ENCODE measurements at places on chromosomes 5 and 9. TPM values are rescaled to one million over a fixed set of nuclear protein-coding genes. Genes with fewer than 3 reads are reported as not detected.

- DNase-seq: no peak
- H3K27ac ChIP-seq: no peak overlapping the region
- no peaks in the 10 kb centered on the region for H3K36me3 ChIP-seq
- H3K4me3 ChIP-seq: no peak overlapping the region
- H3K4me1 ChIP-seq: peaks cover 11% of the 10 kb centered on the region
- no peaks in the 10 kb centered on the region for H3K27me3 ChIP-seq
Observed at GRCh38 chr5:108729242-108729615, 18.5 kb upstream of the FER start.

- H3K27ac ChIP-seq: no peak overlapping the region
- H3K27me3 ChIP-seq: no peaks in the 10 kb centered on the region
- H3K4me1 ChIP-seq: no peaks in the 10 kb centered on the region
- DNase-seq: no peak
- no peak overlapping the region for H3K4me3 ChIP-seq
Observed at GRCh38 chr5:114467729-114468128, 105.9 kb downstream of the KCNN2 start.

GRCh38 chr5:147448766-147449165, 61.1 kb downstream of the DPYSL3 start:
- peak overlapping the region; percentile 97 for H3K4me3 ChIP-seq
- peak overlapping the region; percentile 30 for H3K27ac ChIP-seq
- H3K27me3 ChIP-seq: no peaks in the 10 kb centered on the region
- peaks cover 72% of the 10 kb centered on the region for H3K4me1 ChIP-seq
- no peak for DNase-seq

DNA sequence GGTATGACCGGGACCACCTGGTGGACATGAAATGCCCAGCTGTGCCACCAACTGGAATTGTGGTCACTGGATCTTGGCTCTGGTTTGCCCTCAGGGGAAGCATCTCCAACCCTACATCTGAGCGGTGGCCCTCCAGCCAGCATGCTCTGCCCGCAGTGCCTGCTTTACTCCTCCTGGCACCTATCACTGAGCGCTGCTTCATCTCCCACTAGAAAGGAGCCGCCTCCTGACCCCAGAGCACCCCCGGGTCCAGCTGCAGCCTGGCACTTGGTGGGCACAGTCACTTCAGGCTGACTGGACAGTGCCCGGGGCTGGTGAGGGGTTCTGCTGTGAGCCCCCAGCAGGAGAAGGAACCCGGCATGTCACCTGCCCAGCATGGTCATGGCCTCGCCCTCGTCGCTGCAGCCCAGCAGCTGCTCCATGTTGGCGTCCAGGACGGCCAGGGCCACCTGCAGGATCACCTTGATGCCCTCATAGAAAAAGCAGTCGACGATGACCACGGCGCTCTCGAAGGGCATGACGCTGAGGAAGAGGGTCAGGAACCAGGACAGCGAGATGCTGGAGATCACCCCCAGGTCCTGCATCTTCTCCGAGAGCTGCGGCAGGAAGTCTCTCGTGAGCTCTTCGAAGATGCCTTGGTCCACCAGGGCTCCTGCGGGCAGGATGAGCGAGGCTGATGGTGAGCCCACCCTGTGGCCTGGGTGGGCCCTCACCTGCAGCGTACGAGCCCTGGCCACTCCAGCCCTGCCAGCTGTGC, 16.1 kb upstream of the MRNIP start:
- peaks cover 6% of the 10 kb centered on the region for H3K4me1 ChIP-seq
- H3K27me3 ChIP-seq: no peaks in the 10 kb centered on the region
- H3K36me3 ChIP-seq: no peaks in the 10 kb centered on the region
- no peak overlapping the region for H3K27ac ChIP-seq
- H3K4me3 ChIP-seq: no peak overlapping the region

GRCh38 chr5:58255386-58255785, 204.5 kb downstream of the PLK2 start:
- H3K4me1 ChIP-seq: no peaks in the 10 kb centered on the region
- H3K27me3 ChIP-seq: no peaks in the 10 kb centered on the region
- H3K36me3 ChIP-seq: no peaks in the 10 kb centered on the region
- H3K27ac ChIP-seq: no peak overlapping the region
- H3K4me3 ChIP-seq: no peak overlapping the region
- no peak for DNase-seq

DNA sequence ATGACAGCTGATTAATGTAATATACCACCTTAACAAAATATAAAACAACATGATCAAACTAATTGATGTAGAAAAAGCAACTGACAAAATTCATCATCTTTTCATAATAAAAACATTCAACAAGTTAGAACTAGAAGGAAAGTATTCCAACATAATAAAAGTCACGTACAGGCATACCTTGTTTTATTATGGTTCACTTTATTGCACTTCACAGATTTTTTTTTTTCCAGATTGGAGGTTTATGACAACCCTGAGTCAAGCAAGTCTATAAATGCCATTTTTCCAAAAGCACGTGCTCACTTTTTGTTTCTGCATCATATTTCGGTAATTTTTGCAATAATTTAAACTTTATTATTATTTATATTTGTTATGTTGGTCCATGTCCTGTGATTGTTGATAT, 1120.3 kb downstream of the PTPRD start:
- H3K27me3 ChIP-seq: no peaks in the 10 kb centered on the region
- DNase-seq: no peak
- no peaks in the 10 kb centered on the region for H3K36me3 ChIP-seq
- peaks cover 20% of the 10 kb centered on the region for H3K4me1 ChIP-seq
- H3K4me3 ChIP-seq: no peak overlapping the region

DNA sequence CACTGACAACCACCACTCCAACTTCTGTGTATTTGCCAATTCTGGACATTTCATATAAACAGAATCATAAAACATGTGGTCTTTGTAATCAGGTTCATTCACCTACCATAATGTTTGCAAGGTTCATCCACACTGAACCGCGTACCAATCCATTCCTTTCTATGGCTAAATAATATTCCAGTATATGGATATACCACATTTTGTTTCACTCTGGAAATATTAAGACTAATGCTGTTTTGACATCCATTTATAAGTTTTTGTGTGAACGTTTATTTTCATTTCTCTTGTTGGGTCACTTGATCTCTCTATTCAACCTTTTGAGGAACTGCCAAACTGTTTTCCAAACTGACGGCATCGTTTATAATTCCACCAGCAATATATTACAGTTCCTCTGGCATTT, 26.3 kb upstream of the RNF38 start:
- H3K4me1 ChIP-seq: peaks cover 39% of the 10 kb centered on the region
- H3K27me3 ChIP-seq: no peaks in the 10 kb centered on the region

DNA sequence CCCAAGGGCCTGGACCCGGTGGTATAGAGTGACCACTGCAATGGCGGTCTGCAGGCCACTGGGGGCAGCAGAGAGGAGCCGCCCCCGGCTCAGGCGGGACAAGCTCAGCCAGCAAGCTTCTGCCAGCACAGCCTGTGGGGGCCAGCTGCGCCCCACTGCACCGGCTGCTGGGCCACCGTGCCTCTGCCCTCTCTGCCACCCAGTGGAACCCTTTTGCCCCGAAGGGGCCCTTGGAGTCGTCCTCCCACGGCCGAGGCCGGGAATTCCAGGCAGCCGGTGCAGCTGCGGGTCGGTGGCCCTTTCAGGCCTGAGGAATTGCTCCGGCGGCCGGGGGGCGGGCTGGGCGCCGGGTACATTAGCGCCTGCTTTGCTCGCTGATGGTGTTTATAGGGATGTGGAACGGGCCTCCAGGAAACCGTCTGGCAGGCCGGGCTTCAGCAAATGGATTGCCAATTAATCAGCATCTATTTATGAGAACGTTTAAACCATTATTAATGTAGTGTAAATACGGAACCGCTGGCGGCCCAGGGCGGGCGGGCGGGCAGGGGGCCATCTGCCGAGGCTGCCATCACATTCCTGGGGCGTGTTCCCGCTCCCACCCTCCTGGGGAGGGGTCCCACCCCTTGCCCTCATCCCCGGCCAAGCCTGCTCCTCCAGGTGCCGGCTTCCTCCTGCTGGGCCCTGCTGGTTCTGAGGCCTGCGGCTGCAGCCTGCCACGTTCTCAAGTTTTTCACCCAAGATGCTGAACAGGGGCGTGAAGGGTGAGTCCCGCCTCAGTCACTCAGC, 127.4 kb downstream of the BARX1 start:
- DNase-seq: peak; percentile 83
- H3K36me3 ChIP-seq: no peaks in the 10 kb centered on the region
- peak overlapping the region; percentile 38 for H3K4me3 ChIP-seq

GRCh38 chr5:79235261-79235633, 684 bp upstream of the JMY start:
- no peaks in the 10 kb centered on the region for H3K36me3 ChIP-seq
- peaks cover 15% of the 10 kb centered on the region for H3K27me3 ChIP-seq
- no peak for DNase-seq
- H3K27ac ChIP-seq: no peak overlapping the region

DNA sequence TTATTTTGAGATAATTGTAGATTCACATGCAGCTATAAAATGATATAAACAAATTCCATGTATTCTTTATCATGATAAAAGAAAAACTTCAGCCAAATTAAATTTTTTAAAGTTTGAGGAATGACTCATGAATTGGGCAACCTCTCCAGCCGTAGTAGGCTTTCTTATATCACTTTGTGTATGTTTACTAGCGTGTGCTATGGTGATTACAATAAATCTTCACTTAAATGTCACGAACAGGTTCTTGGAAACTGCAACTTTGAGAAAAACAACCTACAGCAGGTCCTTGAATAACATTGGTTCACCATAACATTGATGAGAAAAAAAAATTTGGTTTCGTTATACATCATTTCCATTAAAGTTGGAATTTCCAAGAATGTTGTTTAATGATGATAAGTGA, 730.9 kb upstream of the TYRP1 start:
- H3K36me3 ChIP-seq: no peaks in the 10 kb centered on the region
- no peak overlapping the region for H3K27ac ChIP-seq
- DNase-seq: no peak
- no peak overlapping the region for H3K4me3 ChIP-seq
- no peaks in the 10 kb centered on the region for H3K4me1 ChIP-seq
- no peaks in the 10 kb centered on the region for H3K27me3 ChIP-seq

GRCh38 chr9:27204578-27204977, 92.4 kb downstream of the EQTN start:
- no peaks in the 10 kb centered on the region for H3K4me1 ChIP-seq
- no peak overlapping the region for H3K4me3 ChIP-seq
- H3K27me3 ChIP-seq: no peaks in the 10 kb centered on the region
- H3K36me3 ChIP-seq: no peaks in the 10 kb centered on the region
- no peak for DNase-seq
- no peak overlapping the region for H3K27ac ChIP-seq

- no peak overlapping the region for H3K27ac ChIP-seq
- H3K27me3 ChIP-seq: no peaks in the 10 kb centered on the region
- H3K4me1 ChIP-seq: peaks cover 9% of the 10 kb centered on the region
- DNase-seq: no peak
Observed at GRCh38 chr9:3968891-3969290, 331.0 kb downstream of the GLIS3 start.

GRCh38 chr9:122922713-122923112, 8.6 kb downstream of the ZBTB26 start:
- no peak overlapping the region for H3K4me3 ChIP-seq
- no peaks in the 10 kb centered on the region for H3K4me1 ChIP-seq
- no peaks in the 10 kb centered on the region for H3K27me3 ChIP-seq
- H3K27ac ChIP-seq: no peak overlapping the region

DNA sequence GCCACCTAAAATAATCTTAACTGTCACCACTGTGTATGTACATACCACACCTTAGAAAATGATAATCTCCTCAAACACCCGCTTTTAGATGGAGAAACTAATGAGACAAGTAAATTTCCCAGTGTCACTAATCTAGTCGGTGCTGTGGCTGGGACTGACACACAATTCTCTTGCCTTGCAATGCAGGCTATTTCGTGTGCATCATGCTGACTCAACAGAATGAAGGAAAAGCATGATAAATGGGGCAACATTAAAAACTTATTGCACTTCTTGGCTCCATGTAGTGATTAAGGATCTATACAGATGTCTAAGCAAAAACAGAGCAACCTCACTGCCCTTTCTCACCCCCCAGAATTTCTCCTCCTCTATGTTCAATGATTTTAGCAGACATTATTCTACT, 677.9 kb downstream of the DTWD2 start:
- H3K36me3 ChIP-seq: no peaks in the 10 kb centered on the region
- DNase-seq: no peak

DNA sequence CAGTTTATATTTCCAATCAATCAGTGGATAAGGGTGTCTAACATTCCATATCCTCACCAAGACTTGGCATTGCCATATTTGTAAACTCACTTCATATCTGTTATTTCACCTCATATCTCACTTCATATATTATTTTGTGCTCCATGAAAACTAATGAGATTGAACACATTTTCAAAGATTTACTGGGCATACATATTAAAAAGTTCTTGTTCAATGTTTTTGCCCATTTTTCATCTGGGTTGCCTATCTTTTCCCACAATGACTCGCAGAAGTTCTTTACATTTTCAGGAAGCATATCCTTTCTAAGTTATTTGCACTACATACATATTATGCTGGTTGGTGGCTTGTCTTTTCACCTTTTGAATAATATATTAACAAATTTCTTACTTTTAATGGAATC, 15.3 kb downstream of the ZNF510 start:
- DNase-seq: no peak
- no peak overlapping the region for H3K27ac ChIP-seq
- H3K4me1 ChIP-seq: no peaks in the 10 kb centered on the region
- H3K27me3 ChIP-seq: no peaks in the 10 kb centered on the region
- H3K36me3 ChIP-seq: peaks cover 99% of the 10 kb centered on the region

- H3K36me3 ChIP-seq: no peaks in the 10 kb centered on the region
- H3K4me1 ChIP-seq: no peaks in the 10 kb centered on the region
- H3K27ac ChIP-seq: no peak overlapping the region
- DNase-seq: no peak
- no peak overlapping the region for H3K4me3 ChIP-seq
Observed at GRCh38 chr5:119309326-119309725, 46.5 kb upstream of the TNFAIP8 start.

GRCh38 chr5:2335733-2336515, 415.6 kb downstream of the IRX2 start:
- H3K4me3 ChIP-seq: no peak overlapping the region
- H3K27ac ChIP-seq: no peak overlapping the region

- no peak overlapping the region for H3K4me3 ChIP-seq
- H3K27ac ChIP-seq: no peak overlapping the region
- no peaks in the 10 kb centered on the region for H3K36me3 ChIP-seq
- no peaks in the 10 kb centered on the region for H3K27me3 ChIP-seq
- H3K4me1 ChIP-seq: peaks cover 10% of the 10 kb centered on the region
Observed at GRCh38 chr5:180286-180918, 10.9 kb upstream of the LRRC14B start.

CORO2A gene
- total RNA-seq: 2.4 TPM

PRUNE2 gene
- 18.4 TPM for total RNA-seq

CRHBP gene
- 0.51 TPM for total RNA-seq

TMEM245 gene
- 85.3 TPM for total RNA-seq

OLFM1 gene
- total RNA-seq: 4.0 TPM

EPB41L4A gene
- total RNA-seq: 2.7 TPM

ORM2 gene
- total RNA-seq: not detected

STC2 gene
- total RNA-seq: 25.3 TPM

CXCL14 gene
- not detected for total RNA-seq

GLDC gene
- total RNA-seq: 100 TPM

SLC25A2 gene
- total RNA-seq: 0.22 TPM

INSL6 gene
- total RNA-seq: not detected

CNTRL gene
- 45.4 TPM for total RNA-seq

GPR107 gene
- 33.8 TPM for total RNA-seq

All from neural progenitor cell (in vitro differentiated cells).